ENCODE measurements at places on chromosomes 1 and 21.

DNA sequence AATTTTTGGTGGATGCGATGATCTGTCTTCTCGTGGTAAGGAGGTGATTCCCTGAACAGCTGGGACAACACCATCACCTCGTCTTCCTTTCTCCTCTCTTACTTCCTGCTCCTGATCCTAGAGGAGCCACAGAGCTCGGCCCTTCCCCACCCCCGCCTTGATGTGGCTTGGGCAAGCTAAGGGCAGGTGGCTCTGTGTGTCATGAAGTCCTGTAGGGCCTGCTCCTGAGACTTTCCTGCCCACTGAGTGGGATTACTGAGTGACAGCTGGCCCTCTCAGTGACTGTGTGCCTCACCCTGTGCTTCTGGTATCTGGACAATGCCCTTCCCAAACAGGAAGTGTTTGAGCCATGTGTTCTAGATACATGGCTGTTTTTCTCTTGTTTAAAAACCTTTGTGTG is 153.0 kb downstream of the KCNJ6 start:
- DNase-seq = no peak

DNA sequence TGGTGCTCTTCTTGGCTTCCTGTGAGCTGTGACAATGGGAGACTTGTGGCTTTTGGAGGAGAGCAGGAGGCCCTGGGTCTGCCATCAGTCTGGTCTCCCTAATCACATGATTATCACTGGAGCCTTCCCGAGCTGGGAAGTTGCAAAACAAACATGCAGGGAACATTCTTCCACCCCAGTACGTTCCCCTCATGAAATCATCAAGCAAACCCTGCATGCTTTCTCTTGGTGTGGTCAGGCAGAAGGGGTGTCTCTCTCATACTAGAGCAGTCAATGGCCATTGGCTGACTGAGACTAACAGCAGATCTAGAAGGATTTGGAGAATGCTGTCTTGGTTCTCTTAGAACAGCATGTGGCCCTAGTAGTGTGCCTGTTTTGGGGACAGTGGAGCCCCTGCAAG is 111.2 kb downstream of the LIPI start:
- no peak for DNase-seq

DNA sequence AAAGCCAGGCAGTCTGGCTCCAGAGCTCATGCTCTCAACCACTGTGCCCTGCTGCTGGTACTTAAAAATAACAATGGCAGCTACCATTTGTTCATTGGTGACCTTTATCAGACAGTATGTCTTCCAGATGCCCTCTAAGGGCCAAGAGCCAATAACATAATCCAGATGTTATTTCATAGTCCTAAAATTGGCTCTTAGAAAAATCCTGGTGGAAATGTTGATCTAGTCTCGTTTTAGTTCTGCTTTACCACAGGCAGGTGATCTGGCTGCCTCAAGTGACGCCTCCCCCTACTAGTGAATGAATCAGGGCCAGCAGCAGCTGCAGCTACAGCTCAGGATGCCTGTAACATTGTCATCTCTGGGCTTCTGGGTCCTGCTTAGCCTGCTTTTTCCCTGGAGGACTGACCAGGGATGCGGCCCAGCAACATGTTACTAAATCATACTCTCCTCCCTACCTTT is 12.6 kb upstream of the HMGN2 start:
- DNase-seq = no peak

DNA sequence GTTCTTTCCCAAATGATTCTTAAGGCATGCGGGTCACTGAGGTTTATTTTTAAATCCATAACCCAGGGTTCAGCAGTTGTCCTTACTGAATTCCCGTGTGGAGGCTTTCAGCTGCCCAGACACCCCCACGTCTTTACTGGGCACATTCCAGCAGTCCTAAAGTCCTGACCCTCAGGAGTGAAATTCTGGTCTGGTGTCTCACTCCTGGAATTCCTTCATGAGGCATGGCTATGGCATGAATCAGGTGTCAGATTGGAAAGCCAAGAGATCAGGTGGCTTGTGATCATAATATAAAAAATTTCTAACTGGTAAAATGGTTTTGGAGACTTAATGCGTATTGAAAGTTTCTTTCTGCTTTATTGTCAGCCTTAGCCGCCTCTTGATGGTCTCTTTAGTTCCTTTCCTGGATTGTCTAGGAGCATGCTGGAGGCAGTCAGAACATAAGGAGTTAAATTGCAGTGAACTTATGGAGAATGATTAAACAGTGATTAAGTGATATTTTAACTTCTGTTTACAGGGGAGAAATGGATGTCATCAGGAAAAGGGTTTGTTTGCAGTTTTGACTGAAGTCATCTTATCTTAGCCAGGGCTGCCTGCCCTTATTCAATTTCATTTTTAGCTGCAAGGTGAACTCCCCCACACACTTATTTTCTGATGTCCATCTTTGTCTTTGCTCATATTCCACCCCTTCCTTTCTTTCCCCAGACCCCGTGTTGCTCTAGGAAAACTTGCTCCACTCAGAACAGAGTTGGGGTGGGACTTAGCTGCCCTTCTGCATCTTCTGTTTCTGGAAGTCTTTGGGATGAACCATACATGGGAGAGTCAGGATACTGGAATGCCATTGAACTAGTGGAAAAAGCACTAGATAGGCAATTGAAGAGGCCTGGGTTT is 25.7 kb upstream of the MACF1 start:
- no peak for DNase-seq

DNA sequence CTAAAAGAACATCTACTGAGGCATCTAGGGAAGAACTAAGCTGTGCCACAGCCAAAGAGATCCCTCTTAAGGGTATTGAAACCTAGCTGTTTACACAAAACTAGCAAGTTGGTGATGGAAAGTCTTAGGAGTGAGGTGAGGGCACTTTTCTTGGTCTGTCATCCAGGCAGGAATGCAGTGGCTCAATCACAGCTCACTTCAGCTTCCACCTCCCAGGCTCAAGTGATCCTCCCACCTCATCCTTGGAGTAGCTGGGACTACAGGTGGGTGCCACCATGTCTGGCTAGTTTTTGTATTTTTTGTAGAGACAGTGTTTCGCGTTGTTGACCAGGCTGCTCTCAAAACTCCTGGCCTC is 2.4 kb downstream of the PLEKHO1 start:
- DNase-seq = no peak

DNA sequence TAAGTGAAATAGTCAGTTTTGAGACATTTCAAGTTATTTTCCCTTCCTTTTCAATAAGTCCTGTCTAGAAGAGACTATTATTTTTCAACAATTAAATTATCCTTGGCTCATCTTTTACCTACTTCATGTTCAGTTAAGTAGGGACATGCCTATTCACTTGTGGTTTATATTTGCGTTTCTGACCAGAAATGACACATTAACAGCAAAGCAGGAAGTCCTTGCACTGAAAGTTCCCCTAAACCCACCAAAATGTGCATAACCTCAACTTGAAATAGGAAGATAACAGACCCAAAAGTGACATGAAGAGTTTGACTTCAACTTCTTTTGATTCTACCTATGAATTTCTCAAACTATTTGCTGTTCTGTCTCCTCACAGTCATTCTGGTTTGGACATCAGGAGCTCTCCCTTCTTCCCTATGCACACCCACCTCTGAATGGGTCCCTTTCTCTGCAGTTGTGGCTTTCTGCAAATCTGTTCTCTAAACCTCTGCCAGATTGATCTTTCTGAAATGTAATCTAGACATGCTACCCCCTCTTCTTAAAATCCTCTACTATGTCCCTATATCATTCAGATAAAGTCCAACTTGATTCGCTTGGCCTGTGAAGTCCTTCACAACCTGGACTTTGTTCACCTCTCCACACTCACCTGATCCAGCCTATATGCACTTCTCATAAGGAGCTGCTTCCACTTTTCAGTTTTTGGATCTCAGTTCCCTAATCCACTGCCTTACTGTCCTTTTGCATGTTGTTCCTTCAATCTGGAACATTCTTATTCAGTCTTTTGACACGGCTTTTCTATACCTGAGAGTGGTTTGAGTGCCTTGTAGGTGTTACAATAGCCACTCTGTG is 661.5 kb upstream of the ADGRL4 start:
- DNase-seq = no peak

DNA sequence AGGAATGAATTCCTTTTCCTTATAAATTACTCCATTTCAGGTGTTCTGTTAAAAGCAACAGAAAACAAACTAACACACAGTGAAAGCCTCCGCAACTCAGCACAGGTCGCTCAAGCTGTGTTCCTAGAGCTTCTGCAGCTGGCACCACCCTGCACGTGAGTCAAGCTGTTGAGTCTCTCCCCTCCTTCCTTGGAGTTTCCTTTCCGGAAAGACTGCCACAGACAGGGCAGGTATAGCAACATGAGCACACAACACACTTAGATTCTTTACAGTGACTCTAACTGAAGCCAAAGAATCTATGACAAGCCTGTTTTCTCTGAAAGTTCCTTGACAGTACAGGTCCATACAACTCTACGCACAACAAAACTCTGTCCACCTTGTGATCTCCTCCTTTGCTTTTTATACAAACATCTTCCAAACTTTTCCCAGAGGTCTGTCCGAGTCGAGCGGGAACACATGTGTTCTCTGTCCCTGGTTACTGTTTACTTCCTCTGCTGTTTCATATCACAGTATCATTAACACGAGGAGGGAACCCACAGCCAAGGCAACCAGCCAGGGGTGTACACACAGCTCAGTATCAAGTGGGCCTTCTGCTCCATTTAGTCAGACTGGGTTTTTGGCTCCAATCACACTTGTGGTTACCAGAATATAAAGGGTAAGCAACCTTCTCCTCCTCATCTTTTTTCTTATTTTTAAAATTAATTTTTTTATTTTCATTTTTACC is 38.7 kb upstream of the DESI2 start:
- peak; percentile 78 for DNase-seq

- DNase-seq = no peak
These were observed 17.1 kb upstream of the CCDC27 start for GRCh38 chr1:3735027-3735681.

DNA sequence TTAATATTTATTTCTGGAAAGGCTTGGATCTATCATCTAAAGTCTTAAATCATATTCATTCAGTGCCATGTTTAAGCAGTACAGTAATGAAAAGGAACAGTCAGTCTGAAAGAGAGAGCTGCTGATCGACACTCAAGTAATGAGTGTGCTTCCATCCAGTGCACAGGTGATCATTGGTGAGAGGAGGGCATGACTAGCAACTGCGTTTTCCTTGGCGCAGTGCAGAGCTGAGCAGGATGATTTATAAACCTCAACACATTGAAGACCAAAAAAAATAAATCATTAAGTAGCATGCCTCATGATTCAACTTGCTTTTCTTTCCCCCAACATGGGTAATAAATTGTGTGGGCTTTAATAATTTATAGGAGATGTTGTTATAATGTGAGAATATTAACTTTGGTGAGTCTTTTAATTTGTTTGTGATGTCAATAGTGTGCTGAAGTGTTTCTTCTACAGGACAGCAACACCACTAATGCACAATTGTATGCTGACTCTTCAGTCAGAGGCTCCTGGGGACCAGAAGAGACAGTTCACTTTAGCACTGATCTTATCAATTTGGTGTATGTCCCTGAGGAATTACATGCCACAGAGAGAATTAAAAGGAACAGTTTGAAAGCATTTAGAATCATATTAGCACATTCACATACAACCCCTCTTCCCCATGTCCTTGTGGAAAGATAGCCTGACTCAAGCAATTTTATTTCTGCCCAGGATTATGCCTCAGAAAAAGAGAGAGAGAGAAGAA is 199.7 kb upstream of the ADGRL2 start:
- no peak for DNase-seq

DNA sequence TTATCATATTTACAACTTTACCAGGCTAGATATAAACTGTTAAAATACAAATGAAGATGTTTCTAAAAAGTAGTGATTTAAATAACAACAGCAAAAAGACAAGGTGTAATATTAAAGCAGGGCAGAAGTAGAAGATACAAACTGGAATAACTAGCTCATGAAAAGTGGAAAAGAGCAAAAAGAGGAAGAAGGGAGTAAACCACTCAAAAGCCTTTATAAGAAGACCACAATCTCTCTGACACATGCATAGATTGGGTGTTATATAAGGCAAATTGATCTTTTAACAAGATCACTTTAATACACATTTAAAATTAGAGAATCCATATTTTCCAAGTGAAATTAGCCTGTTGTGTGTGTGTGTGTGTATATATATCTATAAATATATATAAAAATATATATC is 5.0 kb downstream of the DENND1B start:
- no peak for DNase-seq

- DNase-seq = no peak
These were observed 57.6 kb downstream of the ABCA4 start for GRCh38 chr1:94063379-94063778.

DNA sequence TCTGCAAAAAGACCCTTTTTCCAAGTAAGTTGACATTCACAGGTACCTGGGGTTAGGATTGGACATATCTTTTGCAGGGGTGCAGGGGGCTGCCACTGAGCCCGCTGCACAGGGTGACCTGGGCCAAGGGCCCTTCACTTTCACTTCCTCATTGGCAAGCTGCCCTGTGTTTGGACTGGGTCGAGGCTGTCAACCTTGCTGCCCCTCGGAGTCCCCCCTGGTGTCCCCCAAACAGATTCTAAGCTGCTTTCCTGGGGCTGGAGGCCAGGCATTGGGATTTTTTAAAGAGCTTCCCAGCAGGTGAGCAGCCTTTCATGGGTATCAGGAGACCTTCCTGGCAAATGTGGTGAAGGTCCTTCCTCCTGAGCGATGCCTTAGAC is 7.9 kb upstream of the UMODL1 start:
- no peak for DNase-seq

DNA sequence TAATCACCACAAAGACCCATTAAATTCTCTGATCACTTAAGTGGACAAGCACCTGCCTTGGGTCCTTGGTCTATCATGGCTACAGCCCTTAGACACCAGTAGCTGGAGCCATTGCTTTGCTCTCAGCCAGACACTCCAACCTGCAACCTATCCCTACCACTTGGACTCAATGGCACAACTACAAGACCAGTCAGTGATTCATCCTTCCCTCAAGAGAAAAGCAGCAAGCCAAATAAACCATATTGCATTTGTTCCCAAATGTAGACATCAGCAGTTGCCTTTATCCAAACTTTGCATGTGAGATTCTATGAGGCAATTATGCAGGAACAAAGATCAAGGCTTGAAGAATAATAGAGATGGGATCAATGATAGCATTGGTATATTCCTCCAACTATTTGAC is 263.4 kb downstream of the HHIPL2 start:
- no peak for DNase-seq

GRCh38 chr1:40774266-40774998 is 9.2 kb upstream of the KCNQ4 start:
- DNase-seq = no peak

GRCh38 chr1:43299101-43299500 is 1.7 kb upstream of the TIE1 start:
- no peak for DNase-seq
